ENCODE measurements at places on chromosomes 13 and 19.

DNA sequence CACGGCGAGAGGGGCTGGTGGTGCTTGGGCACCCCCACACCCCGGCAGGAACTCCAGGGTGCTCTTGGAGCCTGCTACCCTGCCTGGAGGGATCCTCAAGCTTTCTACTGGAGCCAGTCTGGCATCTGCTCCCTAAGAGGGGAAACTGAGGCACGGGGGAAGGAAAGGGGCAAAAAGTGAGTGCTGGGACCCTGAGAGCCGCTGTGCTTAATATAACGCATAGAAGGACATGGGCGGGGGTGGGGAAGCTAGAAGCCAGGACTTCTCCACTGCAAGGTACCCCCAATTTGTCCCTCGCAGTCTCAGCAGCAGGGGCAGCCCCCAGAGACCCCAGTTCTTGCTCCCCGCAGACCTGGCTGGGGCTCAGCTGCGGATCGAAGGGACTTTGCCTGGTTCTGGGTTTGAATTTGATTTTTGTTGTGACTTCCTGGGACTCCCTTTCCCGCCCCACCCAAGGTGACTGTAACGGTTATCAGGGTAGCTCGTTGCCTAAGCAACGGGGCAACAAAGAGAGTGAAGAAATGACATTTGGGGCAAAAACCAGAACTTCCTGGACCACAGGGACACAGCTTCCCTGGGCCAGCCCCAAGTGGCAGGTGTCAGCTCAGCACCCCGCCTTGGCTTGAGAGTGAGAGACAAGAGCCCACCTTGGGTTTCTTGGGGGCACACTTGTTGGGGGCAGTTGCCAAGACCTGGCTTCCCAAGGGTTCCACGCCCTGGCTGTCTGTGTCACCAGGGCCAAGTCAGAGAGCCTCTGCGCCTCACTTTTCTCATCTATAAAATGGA lies 638 bp downstream of the ADGRE5 start:
- DNase-seq = peak; percentile 66

DNA sequence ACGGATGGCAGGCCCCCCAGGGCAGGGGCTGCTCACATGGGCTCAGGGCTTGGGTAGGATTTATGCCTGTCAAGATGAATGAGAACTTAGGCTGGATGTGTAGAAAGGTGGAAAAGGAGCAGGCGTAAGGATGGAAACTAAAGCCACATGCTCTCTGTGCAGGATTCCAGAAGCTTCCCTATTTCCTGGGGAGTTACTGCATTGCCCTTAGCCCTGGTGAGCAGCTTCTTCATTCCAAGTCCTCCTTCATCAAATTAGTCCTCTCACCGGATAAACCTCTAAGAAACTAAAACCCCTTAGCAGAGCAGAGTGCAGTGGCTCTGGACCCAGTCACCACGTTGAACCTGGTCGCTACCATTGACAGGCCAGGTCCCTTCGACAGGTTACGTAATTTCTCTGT lies 7.4 kb downstream of the ATP12A start:
- no peak for DNase-seq

GRCh38 chr19:13162724-13163608 lies 12.8 kb downstream of the IER2 start:
- peak; percentile 94 for DNase-seq

DNA sequence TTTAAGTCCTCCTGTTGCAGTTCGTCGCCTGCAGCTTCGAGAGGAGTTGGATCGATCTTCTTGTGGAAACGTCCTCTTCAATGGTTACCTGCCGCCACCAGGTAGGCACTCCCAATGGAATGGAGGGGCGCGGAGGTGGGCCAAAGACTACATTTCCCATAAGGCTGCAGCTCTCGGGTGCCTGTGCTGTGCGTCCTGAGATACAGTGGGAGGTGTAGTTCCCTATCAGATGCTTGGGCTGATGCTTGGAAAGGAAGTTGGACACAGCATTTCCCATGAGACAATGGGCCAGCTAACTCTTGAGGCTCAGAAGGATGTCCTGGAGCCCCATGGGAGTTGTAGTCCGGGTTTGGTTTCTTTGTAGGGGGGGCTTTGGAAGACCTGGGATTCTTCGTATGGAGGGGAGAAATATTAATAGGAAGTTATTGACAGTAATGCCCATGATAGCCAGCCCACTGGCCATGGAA lies 1.8 kb downstream of the SHKBP1 start:
- peak; percentile 34 for DNase-seq

DNA sequence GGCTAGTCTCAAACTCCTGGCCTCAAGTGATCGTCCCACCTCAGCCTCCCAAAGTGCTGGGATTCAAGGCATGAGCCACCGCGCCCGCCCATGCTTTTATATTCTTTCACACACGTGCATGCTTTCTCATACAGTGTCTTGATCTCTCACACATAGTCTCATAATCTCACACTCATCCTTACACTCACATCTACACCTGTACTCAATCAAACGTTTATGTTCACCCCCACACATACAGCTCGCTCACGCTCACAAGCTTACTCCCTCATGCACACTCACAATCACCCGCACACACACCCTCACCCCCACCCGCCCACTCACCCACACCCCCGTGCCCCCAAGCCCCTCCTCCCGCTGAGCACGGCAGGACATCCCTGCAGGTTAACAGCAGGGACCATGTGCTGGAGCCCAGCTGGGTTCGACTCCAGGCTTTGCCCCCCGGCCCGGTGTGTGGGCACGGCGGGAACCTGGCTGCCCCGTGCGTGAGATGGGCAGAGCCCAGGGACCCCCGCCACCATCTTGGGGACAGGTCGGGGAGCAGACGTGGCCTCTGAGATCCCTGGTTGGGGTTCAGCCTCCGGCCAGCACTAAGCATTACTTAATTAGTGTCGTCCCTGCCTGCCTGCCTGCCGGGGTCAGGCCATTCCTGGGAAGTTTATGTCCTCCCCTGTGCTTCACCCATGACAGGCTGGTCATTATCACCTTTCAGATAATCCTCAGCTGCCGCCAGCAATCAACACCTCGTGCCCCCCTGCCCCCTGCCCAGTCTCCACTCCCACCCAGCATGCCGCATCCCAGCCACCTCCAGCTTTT lies 11.4 kb downstream of the SBK2 start:
- no peak for DNase-seq

- DNase-seq = no peak
Observed at GRCh38 chr19:35432911-35433310, 15.1 kb upstream of the FFAR2 start.

DNA sequence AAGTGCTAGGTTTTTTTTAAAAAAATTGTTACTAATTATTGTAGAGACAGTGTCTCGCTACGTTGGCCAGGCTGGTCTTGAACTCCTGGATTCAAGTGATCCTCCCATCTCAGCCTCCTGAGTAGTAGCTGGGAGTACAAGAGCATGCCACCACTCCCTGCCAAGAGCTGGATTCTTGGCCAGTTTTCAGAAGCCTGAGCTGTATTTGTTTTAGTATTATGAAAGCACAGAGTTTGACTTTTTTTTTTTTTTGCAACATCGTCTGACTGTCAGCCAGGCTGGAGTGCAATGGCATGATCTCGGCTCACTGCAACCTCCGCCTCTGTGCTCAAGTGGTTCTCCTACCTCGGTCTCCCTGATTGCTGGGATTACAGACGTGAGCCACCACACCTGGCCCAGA lies 7.0 kb downstream of the ARMC6 start:
- no peak for DNase-seq

GRCh38 chr13:111937777-111938311 lies 129.1 kb upstream of the SOX1 start:
- DNase-seq = no peak

DNA sequence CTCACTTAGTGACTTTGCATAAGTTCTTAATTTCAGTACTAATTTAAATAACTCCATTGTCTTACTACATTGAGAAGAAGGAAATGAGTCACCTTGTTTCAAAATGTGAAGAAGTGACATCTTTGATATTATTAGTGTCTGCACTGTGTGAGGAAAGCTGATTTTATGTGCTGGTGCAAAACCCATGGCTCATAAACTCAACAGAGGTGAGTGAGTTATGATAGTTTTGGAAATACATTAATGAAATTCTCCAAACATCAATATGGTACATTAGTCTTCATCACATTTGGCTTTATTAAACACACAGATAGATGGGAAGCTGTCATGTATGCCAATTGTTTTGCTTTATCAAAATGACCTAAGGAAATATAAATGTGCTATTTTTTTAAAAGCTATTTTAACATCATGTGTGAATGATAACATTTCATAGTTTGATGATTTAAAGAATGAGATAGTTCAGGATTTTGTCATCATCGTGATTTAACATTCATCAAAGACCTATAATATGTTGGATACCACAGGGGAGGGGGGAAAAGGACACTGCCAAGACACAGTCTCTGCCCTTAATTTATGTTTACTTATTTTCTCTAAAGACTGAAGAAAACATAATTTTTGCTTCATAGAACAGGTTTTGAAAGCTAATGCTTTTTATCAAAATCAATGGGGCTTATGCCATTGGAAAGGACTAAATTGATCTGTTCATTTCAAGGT lies 902.3 kb upstream of the SLITRK1 start:
- DNase-seq = no peak

- no peak for DNase-seq
Observed at GRCh38 chr19:39813264-39813993, 20.5 kb downstream of the DYRK1B start.

- peak; percentile 92 for DNase-seq
Observed at GRCh38 chr13:77697217-77698103, at the start of gene SLAIN1. TSS of gene SLAIN1 (plus strand) at chr13:77697687. CDS start at chr13:77697914, 227 bp downstream.

- no peak for DNase-seq
Observed at GRCh38 chr19:49423071-49423984, at the start of gene PTH2. TSS of gene PTH2 (minus strand) at chr19:49423441. CDS start at chr19:49423339, 102 bp downstream.

DNA sequence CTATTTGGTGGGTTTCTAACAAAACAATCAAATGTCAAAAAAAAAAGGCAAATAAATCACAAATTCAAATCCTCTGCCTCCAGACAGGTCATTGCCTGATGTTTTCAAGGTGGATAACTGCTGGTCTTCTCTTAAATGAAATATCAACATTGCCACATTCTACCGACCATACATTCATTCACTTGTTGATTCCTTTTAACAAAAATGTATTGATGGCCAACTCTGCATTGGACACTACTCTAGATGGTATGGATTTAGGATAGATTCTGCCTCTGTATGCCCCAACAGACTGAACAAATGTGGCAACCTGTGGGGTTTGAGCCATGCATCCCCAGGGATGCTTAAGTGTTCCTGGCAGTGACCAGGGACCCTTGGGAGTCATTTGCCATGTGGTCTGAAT lies 87.6 kb upstream of the STK24 start:
- no peak for DNase-seq

DNA sequence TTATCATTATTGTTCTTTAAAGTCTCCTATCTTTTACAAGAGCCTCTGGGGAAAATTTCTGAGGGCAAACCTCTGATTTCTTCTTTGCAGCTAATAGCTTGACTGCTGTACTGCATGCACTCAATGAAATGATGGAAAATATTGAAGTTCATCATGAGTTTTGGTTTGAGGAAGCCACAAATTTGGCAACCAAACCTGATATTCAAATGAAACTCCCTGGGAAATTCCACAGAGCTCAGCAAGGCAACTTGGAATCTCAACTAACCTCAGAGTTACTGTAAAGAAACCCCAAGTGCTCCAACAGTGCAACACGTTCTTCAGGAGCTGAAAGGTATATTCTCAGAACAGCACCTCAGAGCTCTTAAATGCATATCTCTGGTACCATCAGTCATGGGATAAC lies 14.2 kb upstream of the RNF6 start:
- no peak for DNase-seq

DNA sequence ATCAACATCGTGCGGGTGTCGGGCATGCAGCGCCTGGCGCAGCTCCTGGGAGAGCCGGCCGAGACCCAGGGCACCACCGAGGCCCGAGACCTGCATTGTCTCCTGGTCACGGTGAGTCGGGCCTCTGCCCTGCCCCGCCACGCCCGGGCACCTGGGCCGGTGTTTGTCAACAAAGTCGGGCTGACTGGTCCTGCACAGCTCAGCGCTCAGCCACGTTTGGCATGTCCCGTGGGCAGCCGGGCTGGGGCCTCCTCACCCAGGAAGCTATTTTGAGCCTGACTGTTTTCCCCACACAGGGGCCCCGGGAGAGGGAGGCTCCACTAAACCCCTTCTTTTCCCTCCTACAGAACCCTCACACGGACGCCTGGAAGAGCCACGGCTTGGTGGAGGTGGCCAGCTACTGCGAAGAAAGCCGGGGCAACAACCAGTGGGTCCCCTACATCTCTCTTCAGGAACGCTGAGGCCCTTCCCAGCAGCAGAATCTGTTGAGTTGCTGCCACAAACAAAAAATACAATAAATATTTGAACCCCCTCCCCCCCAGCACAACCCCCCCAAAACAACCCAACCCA lies 1.3 kb downstream of the GADD45B start:
- peak; percentile 33 for DNase-seq

- DNase-seq = no peak
Observed at GRCh38 chr13:102678339-102679107, 16.3 kb downstream of the METTL21C start.

DNA sequence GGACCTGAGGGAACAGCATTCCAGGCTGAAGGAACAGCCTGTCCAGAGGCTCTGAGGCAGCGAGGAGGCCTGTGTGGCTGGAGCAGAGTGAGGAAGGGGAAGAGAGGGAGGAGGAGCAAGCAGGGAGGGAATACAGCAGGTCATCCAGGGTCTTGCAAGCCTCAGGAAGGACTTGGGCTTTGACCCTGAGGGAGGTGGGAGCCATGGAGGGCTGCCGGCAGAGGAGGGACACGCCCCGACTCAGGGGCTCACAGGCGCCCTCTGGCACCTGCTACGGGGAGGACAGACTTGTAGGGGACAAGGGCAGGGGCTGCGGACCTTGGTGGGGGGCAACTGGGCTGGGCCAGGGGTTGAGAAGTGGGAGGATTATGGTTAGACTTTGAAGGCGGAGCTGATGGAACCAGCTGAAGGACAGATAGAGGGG lies 4.7 kb downstream of the TINCR start:
- DNase-seq = no peak

DNA sequence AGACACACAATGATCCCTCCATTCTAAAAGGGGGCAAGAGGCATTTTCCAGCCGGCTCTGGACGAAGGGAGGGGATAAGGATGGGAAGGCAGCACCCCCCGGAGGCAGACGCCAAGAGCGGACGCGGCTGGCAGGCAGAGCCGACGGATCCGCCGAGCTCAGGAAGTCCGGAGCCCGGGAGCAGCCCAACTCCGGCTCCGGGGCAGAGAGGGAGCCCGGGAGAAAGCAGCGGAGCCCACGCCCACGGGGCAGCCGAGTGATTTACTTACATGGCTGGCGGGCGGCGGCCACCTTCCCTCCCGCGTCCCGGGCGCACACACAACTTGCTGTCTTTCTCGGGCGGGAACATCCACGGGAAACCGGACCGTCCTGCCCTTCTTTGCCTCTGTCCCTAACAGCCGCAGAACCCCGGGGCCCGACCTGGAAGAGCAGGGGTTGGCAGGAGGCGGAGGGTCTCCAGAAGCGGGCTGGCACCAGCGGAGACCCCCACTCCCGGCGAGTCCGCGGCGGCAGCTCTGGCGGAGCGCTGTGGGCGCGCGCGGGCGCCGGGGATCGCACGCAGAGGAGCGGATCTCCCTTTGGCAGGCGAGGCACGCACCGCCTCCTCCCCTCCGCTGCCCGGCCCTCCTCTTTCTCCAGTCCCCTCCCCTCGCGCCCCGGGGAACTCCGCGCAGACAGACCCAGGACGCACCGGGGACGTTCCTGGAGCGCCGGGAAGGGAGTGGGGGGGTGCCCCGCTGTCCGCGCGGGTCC lies at the start of gene LHFPL6:
Gene LHFPL6, minus strand, starts transcription at position 580 of the 753 bp plus-strand sequence.
- DNase-seq = peak; percentile 69
